ENCODE measurements at places on chromosomes 6 and 20.

- DNase-seq = no peak
Measured at GRCh38 chr6:57190140-57190539, 18.0 kb downstream of the BAG2 start.

- no peak for DNase-seq
Measured at GRCh38 chr6:145017516-145017915, 717.8 kb downstream of the EPM2A start.

GRCh38 chr20:33992923-33993575 lies 662 bp upstream of the RALY start:
- DNase-seq = peak; percentile 100

DNA sequence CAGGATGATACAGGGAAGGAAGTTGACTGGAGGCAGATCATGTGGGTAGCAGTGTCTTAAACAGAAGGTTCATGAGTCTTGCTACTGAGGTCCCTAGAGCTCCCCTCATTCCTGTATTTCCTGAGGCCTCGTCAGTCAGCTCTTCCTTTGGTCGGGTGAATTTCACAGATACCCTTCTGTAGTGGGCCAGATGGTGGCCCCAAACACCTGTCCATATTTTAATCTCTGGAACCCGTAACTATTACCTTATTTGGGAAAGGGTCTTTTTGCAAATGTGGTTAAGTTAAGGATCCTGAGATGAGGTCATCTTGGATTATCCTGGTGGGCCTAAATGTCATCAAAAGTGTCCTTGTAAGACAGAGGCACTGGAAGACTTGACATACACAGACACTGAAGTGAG lies 9.6 kb downstream of the KCNS1 start:
- DNase-seq = no peak

DNA sequence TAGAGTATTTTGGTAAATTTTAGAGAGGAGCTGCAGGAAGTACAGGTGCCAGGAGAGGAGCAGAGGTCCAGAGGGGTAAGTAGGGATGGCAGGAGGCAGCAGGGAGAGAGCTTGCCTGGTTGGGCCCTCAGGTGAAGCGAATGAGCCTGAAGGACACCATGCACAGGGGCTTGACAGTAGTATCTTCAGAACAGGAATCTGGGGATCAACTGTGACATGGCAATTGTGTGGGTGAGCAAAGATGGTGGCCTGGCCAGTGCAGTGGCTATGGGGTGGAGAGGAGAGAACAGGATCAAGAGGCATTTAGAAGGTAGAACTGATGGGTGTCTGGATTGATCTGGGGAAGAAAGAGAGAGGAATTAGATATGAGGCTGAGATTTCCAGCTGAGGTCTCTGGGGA lies 68.7 kb upstream of the RNF24 start:
- DNase-seq = no peak

DNA sequence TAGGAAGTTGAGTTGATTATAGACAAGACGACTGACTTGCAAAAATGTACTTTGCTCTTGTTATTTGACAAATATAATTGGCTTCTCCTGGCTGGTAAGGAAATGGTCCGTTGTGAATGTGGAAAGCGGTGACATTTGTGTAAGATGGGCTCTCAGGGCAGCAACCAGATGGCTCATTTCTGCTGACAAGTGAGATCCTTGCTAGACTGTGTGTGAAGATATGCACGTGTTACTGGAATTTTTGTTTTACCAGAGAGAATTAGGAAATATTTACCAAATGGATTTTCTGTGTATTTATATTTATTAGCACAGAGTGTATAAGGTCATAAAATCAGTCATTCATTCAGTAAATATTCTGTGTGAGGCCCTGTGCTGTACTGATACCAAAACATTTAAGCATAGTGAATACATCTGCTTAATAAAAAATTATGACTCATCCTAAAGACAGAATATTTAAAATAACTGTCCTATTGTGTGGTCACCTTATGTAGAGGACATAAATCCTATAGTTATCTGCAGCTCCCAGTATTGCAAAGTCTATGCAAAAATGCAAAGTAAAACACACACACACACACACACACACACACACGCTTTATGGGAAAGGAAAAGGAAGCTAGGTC lies 109.9 kb upstream of the ASF1A start:
- no peak for DNase-seq
